ENCODE measurements at places on chromosomes 11 and 22.

DNA sequence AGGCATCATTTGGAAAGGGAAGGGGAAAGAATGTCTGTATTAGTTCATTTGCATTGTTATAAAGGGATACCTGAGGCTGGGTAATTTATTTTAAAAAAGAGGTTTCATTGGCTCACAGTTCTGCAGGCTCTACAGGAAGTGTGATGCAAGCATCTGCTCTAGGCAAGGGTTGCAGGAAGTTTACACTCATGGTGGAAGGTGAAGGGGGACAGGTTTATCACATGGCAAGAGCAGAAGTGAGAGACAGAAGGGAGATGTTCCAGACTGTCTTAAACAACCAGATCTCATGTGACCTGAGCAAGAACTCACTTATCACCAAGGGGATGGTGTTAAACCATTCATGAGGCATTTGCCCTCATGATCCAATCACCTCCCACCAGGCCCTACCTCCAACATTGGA is 90.6 kb downstream of the CCDC83 start:
- DNase-seq: no peak

GRCh38 chr11:44416776-44417175 is 106.8 kb upstream of the ALX4 start:
- DNase-seq: no peak

DNA sequence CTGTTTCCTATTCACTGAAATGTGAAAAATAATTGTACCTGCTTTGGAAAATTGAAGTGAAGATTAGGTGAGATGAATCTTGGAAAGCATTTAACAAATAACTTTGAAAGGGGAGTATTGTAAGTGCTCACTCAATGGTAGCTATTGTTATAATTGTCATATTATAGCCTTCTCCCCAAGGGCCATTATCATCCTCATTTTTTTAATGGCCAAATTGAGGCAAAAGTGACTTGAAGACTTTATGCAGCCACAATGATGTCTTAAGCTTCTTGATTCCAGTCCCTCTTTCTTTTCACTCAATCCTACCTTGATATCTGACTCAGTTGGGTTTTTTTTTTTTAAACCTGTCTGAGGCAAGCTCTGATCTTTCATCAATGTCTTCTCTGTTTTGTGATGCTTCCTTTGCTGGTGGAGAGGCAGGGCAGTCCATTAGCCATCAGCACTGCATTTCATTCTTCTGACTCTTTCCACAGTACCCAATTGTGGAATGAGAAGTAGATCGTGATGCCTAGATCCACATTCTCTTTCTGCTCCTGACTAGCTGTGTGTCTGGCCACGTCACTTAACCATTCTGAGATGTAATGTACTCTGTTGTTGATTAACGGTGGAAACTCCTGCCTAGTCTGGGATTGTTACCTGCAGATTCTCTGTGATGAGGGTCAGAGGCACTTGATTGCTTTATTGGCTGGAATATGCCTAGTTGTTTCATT is 101.4 kb downstream of the DBX1 start:
- DNase-seq: no peak

- DNase-seq: no peak
Measured at GRCh38 chr11:120871924-120872323, 152.0 kb upstream of the TBCEL start.

DNA sequence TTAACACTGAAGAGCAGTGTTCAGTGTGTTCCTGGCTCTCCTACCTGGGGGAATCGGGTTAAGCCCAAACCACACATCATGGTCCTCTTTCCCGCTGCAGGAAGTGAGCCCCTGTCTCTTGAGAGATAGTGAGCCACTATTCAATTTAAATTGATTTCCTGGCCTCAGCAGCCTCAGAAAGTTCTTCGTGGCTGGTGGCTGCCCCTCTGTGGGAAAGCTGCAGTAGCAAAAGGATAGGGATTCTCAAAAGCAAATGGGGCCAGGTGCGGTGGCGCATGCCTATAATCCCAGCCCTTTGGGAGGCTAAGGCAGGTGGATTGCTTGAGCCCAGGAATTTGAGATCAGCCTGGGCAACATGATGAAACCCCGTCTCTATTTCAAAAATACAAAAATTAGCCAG is 49.1 kb upstream of the CD5 start:
- no peak for DNase-seq

DNA sequence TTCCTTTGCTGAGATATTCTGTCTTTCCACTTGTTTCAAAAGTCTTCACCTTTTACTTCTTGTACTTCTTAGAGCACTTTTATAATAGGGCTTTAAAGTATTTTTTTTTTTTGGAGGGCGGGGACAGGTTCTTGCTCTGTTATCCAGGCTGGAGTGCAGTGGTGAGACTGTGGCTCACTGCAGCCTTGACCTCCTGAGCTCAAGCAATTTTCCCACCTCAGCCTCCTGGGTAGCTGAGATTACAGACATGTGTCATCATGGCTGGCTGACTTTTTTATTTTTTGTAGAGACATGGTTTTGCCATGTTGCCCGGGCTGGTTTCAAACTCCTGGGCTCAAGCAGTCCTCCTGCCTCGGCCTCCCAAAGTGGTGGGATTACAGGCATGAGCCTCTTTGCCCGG is 57.9 kb downstream of the DYNC2H1 start:
- no peak for DNase-seq
